ENCODE measurements at places on chromosomes 2 and 18.

DNA sequence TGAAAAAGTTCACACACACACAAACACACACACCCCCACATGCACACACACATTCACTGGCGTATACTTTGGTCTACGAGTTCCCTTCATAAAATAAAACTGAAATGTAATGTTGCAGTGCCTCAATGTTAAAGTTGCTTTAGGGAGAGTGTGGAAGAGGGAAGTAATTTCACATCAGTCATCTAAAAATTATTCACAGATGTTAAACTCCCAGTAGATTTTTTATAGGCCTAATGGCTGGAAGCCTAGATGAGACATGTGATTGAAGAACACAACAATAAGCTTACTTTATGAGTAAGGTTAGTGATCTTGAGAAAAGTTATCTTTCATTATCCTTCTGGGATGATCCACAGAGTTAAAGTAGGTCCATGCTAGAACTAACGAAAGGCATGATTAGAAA is 506.7 kb upstream of the CNTNAP5 start:
- DNase-seq, result no peak

DNA sequence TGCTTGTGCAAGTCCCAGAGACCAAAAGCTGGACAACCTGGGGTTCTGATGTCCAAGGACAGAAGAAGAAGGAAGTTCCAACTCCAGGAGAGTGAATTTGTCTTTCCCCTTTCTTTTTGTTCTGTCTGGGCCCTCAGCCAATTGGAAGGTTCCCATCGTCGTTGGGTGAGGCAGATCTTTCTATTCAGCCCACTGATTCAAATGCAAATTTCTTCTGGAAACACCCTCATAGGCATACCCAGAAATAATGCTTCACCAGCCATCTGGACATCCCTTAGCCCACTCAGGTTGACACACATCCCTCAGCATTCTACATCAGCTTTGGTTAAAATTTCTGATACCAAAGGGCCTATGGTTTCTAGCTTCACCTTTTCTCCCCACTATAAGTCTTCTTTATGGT is 156.5 kb downstream of the SP3 start:
- no peak for DNase-seq

DNA sequence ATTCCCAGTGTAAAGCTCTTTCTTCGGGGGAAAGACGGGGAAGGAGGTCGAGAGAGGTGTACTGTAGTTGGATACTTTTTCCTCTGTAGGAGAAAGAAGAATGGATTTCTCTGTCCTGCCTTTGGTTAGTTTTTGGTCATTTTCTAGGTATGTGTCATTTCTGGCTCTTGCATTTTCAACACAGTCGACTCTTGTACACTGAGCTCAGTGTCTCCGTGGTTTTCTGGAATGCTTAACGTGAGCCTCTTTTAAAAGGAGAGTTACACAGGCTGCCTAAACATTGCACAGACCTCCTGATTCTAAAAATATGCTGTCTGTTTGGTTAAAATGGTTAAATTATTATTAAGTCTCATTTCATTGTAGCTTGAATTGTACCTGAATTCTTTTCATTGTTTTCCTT is 21.8 kb upstream of the GLS start:
- DNase-seq, result no peak

DNA sequence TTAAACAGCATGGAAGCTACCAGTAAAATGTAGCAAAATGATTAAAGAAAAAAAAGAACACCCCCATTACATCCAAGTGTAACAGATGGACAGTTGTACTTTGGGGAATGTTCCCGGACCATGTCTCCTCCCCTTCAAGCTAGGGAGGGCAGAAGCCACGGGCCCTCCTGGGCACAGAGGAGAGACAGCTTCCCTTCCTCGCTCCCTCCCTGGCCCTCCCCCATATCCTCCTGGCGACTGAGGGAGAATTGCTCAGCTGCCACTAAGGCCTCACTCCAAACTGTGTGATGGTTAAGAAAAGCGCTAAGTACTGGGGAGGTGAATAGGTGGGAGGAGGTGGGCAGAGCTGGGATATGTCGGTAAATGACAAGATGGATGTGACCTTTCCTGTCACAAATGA is 358.0 kb downstream of the HRH4 start:
- DNase-seq, result no peak

DNA sequence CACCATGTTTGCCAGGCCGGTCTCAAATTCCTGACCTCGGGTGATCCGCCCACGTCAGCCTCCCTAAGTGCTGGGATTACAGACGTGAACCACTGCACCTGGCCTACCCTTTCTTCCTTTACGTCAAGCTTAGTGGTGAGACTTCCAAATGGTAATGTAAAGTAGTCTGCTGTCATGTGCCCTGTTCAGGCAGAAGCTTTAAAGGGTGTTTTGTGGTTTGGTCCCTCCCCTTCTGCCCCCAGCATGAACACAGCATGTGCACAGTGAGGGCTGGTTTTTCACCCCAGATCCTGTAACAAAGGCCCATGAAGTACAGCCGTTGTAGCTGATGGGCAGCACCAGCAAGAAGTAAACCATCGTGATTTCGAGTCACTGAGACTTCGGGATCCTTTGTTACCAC is 2.7 kb upstream of the DTYMK start:
- DNase-seq, result no peak

GRCh38 chr2:196101325-196101991 is 32.8 kb upstream of the DNAH7 start:
- DNase-seq, result no peak

- no peak for DNase-seq
Measured at GRCh38 chr2:119483395-119483753, 40.9 kb downstream of the SCTR start.

- DNase-seq, result no peak
Measured at GRCh38 chr2:63736354-63736753, 105.3 kb upstream of the UGP2 start.

GRCh38 chr18:56652802-56653201 is 1.6 kb downstream of the WDR7 start:
- DNase-seq, result no peak

DNA sequence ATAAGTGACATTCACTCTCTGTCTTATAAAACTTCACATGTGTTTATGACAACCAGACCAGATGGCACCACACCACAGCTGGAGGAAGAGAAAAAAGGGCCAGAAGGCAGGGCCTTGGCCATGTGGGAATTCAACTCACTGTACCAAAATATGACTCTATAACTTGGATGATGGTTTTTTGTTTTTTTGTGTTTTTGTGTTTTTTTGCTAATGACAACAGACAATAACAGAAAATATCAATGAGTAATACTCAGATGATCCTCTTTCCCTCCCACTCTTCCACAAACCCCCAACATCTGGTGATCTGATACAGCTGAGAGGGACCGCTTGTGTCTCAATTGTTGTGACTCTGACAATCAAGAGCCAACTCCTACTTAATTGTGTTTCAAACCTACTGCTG is 12.4 kb downstream of the NMI start:
- DNase-seq, result no peak

- no peak for DNase-seq
Measured at GRCh38 chr18:24972577-24972976, 379.4 kb downstream of the ZNF521 start.

DNA sequence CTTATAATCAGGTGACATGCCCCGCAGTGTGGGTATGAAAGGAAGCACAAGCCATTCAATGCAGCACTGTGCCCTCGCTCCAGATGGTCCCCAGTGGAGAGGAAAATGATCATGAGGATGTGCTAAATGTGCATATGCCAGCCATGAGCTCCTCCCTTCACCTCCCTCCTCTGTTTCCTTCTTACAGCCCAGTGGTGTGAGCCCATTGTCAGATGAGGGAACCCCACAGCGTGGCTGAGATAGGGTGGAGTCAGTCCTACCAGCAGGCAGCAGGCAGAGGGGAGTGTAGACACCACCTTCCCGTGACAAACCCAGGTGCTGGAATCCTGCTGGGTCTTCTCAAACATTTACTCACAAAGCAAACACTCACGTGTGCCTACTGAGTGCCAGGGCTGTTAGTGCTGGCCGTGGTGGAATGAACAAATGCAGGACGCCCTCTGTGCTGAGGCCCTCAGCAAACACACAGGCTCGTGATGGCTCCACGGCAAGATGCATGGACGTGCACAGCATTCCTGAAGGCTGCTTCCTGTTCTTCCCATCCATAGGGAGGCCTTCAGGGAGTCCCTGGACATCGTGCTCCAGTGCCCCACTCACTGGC is 181.7 kb upstream of the TPO start:
- DNase-seq, result no peak

DNA sequence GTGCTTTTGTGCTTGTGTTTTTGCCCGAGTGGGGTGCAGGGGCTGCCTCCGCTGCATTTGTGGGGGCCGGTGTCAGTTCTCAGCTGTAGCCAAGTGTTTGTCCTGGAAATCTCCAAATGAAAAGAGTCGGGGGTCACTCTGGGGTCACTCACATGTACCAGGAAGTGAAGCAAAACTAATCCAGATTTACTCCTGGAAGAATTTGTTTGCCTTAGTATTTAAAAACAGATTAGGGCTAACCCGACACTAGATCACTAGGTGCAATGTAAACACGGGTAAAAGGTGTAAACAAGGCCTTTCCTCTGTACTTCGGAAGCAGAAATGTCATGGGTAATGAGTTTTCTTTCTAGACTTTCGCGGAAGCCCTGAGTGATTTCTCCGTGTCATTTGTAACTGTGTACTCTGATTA is 50.3 kb downstream of the GBX2 start:
- DNase-seq, result no peak

- no peak for DNase-seq
Measured at GRCh38 chr18:74281980-74282754, 9.6 kb downstream of the CYB5A start.

GRCh38 chr2:125721072-125721721 is 934.8 kb upstream of the GYPC start:
- no peak for DNase-seq

GRCh38 chr2:119158563-119159347 is at the start of gene C1QL2:
Gene C1QL2 (minus strand): TSS chr2:119158751. CDS start chr2:119158269, 482 bp downstream.
- DNase-seq, result no peak

GRCh38 chr18:24408496-24408895 is 10.9 kb upstream of the OSBPL1A start:
- DNase-seq, result no peak

- DNase-seq, result no peak
Measured at GRCh38 chr2:75503048-75503607, 57.6 kb downstream of the EVA1A start.

- DNase-seq, result no peak
Measured at GRCh38 chr18:51619283-51619682, 421.8 kb upstream of the MEX3C start.

GRCh38 chr2:208006833-208007232 is 18.5 kb downstream of the PLEKHM3 start:
- DNase-seq, result no peak

- no peak for DNase-seq
Measured at GRCh38 chr2:105584435-105585010, 160.2 kb upstream of the NCK2 start.

- DNase-seq, result no peak
Measured at GRCh38 chr2:221166292-221166691, 405.8 kb downstream of the EPHA4 start.

GRCh38 chr18:42053188-42053781 is 98.3 kb downstream of the PIK3C3 start:
- peak; percentile 87 for DNase-seq

- no peak for DNase-seq
Measured at GRCh38 chr2:1992280-1992679, 248.0 kb upstream of the PXDN start.

DNA sequence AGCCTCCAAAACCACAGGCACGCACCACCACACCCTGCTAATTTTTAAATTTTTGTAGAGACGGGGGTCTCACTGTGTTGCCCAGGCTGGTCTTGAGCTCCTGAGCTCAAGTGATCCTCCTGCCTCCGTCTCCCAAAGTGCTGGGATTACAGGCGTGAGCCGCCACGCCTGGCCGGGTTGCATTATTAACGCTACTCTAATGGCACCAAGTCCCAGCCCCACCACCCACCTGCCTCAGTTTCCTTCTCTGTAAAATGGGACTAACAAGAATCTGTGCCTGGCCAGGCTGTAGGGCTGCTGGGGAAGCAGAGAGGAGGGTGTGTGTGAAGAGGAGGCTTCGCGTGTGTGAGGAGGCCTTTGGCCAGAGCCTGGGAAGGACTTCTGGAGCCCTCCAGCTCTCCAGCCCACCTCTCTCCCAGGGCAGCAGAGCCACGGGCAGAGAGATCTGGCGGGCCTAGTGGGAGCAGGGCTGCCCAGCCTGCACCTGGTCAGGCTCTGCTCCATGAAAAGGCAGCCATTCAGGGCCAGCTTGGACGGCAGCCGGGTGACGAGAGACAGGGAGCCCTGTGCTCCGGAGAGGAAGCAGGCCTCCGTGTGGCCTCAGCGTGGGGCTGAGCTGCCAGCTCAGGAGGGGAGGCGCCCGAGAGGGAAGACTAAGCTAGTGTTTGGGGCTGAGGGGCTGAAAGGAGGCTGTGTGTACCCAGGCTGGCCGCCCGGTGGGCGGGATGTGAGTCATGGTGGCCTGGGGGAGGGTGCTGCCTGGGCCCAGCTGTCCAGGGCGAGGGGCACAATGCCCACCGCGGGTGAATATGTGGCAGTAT is 7.4 kb upstream of the B3GNT7 start:
- no peak for DNase-seq

- peak; percentile 72 for DNase-seq
Measured at GRCh38 chr2:53913721-53914120, 54.0 kb upstream of the GPR75 start.

- DNase-seq, result no peak
Measured at GRCh38 chr2:173998386-173998785, 33.2 kb upstream of the SP3 start.

GRCh38 chr2:11873356-11874154 is 127.1 kb downstream of the LPIN1 start:
- DNase-seq, result no peak

- no peak for DNase-seq
Measured at GRCh38 chr2:241576293-241576654, 17.7 kb downstream of the BOK start.

DNA sequence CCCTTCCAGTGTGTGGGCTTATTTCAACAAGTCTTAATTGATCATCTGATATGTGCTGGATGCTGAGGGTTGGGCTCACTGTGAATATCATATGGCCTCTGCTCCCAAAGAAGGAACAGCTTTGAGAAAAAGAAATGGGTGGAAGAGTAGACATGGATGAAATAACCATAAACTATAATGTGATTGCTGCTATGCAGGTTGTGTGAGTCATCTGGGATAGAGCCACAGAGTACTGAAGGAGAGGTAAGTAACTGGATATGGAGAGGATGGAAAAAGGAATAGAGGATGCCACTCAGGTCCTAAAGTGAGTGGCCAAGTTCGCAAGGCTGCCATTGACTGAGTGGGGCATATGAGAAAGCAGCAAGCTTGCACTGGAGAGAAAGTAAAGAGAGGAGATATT is 8.7 kb upstream of the DSG2 start:
- no peak for DNase-seq

- peak; percentile 76 for DNase-seq
Measured at GRCh38 chr2:127355407-127356008, 32.3 kb downstream of the MAP3K2 start.

DNA sequence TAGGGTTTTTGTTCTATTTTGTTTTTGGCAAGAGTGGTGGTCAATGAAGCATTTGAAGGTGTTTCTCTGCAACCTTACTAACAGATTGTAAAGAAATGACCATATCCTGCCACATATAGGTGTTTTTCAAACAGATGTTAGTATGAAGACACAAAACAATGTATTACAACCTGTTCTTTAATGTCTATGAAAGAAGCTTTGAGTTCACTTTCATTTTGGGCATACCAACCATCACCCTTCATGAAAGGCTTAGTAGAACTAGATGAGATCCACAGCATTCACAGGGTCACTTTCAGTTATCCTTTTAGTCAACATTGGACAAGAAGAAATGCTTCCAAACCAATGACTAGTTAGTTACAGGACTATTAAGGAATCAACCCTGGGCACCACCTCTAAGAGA is 95.1 kb downstream of the EHBP1 start:
- no peak for DNase-seq

GRCh38 chr2:234469972-234470371 is 26.9 kb downstream of the ARL4C start:
- DNase-seq, result no peak
